NCI-H1436 treated with DMSO at 0.1 percent for 48 hours (cell line): ENCODE measurements at places on chromosomes 5 and 9.

DNA sequence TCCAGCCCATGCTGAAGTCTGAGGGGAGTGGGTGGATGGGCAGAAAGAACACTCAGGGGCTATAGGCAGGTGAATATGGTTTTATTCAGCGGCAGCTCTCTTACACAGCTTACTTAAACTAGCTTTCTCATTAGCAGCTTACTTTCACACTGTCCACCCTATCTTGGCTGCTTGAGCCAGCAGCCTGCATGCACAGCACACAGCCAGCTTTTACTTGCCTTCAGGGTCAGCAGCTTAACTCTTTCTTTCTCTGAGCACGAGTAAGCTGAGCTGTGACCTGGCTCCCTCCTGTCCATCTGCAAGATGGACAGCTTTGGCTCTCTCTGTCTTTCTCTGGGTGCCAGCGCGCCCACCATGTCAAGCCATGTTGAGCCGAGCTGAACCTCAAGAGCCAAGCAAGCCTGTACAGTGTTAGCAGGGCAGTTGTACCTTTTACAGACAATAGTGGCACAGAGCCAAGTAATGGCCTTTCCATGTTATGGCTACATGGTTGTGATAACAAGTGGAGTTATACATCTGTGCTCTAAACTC lies 1054.9 kb downstream of the PTPRD start:
- no peak for DNase-seq

DNA sequence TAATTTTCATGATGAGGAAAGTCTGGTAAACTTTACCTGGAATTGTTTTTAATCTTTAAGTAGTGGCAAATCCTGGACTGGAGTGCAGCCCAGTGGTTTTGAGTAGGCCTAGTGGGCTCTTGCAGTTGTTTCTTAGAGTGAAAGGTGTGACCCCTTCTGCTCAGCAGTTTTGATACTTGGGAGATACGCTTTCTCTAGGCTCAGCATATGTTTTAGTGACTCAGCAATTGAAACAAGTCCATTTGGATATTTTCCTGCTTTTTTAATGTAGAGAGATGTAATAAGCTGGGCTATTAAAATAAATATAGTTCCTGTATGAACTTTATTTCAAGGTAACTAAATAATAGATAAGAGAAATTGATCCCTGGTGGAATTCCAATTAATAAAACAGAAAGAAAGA lies 6.0 kb downstream of the POLR3G start:
- no peak for DNase-seq

DNA sequence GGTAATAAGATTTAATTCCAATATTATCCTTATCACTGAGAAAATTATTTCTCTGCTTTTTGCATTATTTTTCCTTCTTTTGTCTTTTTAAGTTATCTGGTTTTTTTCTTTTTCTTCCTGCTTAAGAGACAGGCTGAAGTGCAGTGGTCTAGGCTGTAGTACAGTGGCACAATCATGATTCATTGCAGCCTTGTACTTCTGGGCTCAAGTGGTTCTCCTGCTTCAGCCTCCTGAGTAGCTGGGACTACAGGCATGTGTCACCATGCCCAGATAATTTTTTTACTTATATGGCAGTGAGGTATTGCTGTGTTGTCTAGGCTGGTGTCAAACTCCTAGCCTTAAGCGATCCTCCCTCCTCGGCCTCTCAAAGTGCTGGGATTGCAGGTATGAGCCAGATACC lies 93.9 kb downstream of the SLC44A1 start:
- DNase-seq = no peak

- DNase-seq = no peak
Measured at GRCh38 chr5:115857626-115858349, 16.1 kb downstream of the AP3S1 start.

GRCh38 chr5:37893434-37894134 lies 53.7 kb upstream of the GDNF start:
- no peak for DNase-seq

- DNase-seq = no peak
Measured at GRCh38 chr5:131932235-131932634, 13.2 kb downstream of the MEIKIN start.

DNA sequence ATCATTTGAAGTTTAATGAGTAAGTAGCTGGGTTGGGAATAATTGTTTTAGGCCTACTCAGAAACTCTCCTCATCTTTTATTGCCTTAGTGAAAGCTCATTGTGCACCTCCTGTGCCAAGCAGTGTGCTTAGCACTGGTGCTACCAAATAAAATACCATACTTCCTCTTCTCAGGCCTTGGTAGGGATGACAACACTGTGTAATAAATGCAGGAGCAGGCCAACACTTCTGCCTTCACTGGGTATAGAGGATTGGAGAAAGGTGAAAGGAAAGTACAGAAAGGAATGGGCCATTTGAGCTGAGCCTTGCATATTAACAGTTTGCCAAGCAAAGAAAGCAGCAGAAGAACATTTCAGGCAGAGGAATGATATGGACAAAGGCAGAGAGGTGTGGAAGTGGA lies 285.7 kb downstream of the NR3C1 start:
- no peak for DNase-seq

GRCh38 chr5:112024769-112025168 lies 267.8 kb upstream of the NREP start:
- DNase-seq = no peak

DNA sequence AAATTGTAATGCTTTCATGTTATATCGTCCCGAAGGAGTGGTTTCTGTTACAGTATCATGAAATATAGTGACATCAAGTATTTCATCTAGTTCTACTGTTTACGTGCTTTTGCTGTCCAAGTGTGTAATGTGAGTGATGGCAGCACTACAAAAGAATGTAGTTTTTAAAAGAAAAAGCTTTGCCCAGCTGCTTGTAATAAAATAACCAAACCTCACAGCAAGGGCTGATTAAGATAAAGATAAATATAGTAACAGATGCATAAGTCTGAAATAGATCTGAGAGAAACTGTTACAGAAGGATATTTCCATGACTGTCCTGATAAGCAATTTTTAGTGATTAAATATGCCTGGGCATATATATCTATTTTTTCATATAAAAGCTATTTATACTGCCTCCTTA lies 106.4 kb downstream of the AUH start:
- DNase-seq = no peak

DNA sequence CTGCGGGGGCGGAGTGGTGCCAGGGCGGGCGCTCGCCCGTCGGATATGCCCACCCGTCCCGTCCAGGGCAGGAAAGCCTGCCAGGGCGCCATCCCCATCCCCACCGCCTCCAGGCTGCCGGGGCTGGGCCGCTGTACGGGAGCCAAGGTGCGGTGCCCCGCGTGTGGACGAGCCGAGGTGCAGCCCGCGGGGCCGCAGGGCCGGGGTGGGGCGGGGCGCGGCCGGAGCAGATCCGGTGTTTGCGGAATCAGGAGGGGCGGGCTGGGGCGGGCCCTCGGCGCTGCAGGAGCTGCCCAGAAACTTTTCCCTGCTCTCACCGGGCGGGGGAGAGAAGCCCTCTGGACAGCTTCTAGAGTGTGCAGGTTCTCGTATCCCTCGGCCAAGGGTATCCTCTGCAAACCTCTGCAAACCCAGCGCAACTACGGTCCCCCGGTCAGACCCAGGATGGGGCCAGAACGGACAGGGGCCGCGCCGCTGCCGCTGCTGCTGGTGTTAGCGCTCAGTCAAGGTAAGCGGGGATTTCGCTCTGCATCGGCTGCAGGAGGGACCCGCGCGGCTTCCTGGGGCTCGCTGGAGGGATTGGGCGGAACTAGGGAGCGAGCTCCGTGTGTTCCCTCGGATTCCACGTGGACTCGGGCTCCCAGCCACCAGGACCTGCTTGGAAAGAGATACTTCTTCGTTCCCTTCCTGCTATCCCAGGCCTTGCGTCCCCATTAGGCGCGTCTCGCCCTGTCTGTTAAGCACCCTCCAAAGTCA lies at the start of gene ITGA2:
Gene ITGA2 (plus strand): TSS at position 328 of the 756 bp plus-strand sequence. CDS start 117 bp downstream, at position 445.
- no peak for DNase-seq

GRCh38 chr5:21219251-21219650 lies 1231.3 kb upstream of the CDH18 start:
- no peak for DNase-seq

GRCh38 chr9:134187110-134187531 lies 22.8 kb upstream of the RNU6ATAC start:
- DNase-seq = no peak

- no peak for DNase-seq
Measured at GRCh38 chr5:77847814-77848290, 71.7 kb upstream of the TBCA start.

GRCh38 chr5:15620501-15620900 lies 120.5 kb downstream of the FBXL7 start:
- DNase-seq = no peak

- DNase-seq = no peak
Measured at GRCh38 chr5:178486239-178486641, 104.0 kb downstream of the COL23A1 start.

- DNase-seq = no peak
Measured at GRCh38 chr5:140408750-140409241, 7.2 kb downstream of the ANKHD1 start.

- DNase-seq = no peak
Measured at GRCh38 chr5:61582887-61583286, 250.8 kb downstream of the ZSWIM6 start.

DNA sequence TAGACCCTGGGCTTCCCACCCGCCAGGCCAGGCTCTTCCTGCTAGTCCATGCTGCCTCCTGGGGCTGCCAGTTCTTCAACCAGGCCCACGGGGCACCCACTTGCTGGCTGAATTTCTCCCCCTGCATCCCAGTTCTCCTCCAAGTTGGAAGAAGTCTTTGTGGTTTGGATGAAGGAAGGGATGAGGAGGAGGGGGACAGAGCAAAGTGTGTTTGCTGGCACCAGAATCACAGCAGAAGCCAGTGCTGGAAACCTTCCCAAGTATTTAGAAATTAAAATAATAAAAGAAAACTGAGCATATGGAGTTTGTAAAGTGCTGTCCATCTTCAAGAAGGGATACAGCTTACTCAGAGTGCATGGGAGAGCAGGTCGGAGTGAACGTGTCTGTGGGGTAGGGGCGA lies 19.4 kb upstream of the UNC5A start:
- DNase-seq = no peak

DNA sequence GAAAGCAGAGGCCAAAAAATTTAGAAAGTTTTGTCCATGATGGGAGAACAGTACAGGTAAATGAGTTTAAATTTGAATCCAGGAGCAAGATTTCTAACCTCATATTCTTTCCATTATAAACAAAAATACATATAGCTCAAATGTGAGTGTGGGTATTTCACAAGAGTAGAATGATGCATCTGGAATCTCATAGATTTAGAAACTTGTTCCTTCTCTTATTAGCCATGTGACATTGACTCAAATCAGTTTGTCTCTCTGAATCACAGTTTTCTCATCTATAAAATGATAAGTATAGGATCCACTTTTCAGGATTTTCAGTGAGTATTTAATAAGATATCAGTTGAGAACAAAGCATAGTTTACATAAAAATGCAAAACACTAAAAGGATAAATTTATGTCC lies 436.3 kb upstream of the PAPPA start:
- no peak for DNase-seq

DNA sequence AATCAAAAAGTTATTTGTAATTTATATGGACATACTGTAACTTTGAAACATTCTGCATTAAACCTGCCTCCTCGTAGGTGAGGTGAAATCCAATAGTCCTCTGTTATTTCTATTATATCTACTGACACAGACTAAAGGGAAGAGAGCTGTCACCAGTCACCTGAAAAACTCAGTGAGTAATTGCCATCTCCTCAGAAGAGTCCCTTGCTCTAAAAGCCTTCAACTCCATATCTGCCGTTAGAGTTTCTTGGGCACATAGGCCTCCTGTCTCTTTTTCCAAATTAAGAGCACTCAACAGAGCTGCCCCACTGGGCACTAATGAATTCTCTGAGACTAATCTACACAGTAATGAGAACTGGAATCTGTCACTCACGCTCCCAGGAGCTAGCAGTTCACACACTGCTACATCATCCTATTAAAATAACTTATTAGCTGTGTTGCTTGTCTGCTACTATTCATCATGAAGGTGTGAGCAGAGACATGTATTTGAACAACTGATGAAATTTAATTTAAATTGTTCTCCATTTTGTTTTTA lies 67.3 kb upstream of the VCAN start:
- DNase-seq = no peak

DNA sequence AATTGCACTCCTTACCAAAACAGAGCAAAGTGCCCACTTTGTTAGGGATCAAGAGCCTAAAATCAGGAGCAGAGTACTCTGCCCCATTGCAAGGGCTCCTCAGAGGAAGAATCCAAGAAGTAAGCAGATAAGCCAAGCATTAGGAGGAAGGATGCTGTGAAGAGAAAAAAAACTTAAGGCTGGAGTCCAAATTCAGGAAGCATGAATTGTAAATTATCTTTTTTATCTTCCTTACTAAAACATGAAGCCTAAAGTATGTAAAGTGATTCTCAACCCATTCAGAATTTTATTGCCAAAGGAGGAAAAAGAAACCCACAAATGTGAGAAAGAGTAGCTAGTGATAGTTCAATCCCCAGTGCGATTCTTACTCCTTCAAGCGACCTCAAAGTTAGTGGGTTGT lies 523.9 kb downstream of the TAF11L14 start:
- no peak for DNase-seq

- no peak for DNase-seq
Measured at GRCh38 chr9:89328064-89328463, 9.8 kb downstream of the SECISBP2 start.

- no peak for DNase-seq
Measured at GRCh38 chr9:127578627-127578951, 33.5 kb upstream of the STXBP1 start.

DNA sequence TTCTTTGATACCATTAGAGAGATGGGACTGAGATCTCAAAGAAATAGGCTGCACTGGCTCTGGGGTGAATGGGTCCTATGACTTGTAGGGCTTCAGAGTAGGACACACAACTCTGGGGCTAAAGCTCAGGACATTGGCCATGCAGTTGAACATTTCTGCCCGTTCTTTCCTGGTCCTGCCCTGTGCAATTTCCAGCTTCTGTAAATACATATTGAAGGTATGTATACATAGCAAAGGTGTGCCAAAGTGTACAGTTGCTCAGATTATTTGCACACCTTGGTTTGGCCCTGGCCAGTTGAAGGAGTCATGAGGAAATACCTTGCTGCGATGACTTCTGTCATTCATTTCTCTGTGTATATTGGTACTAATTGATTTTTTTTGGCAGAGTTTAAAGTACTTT lies 52.8 kb upstream of the TAF11L2 start:
- DNase-seq = no peak

- DNase-seq = no peak
Measured at GRCh38 chr5:74954919-74955318, 88.7 kb upstream of the FAM169A start.
